ENCODE measurements at places on chromosomes 5 and 9.

GRCh38 chr5:86679529-86679928, 61.8 kb downstream of the COX7C start:
- no peaks in the 10 kb centered on the region for H3K27me3 ChIP-seq
- no peak overlapping the region for H3K4me3 ChIP-seq
- peak; percentile 52 for DNase-seq
- no peaks in the 10 kb centered on the region for H3K36me3 ChIP-seq
- no peaks in the 10 kb centered on the region for H3K4me1 ChIP-seq

GRCh38 chr5:22258139-22258538, 595.0 kb downstream of the CDH12 start:
- H3K4me3 ChIP-seq, result no peak overlapping the region
- H3K36me3 ChIP-seq, result no peaks in the 10 kb centered on the region
- no peaks in the 10 kb centered on the region for H3K4me1 ChIP-seq
- H3K27me3 ChIP-seq, result no peaks in the 10 kb centered on the region
- H3K27ac ChIP-seq, result no peak overlapping the region
- no peak for DNase-seq

- no peaks in the 10 kb centered on the region for H3K27me3 ChIP-seq
- H3K27ac ChIP-seq, result no peak overlapping the region
- no peaks in the 10 kb centered on the region for H3K4me1 ChIP-seq
- no peak overlapping the region for H3K4me3 ChIP-seq
- H3K36me3 ChIP-seq, result no peaks in the 10 kb centered on the region
These were observed 25.2 kb downstream of the SKP2 start for GRCh38 chr5:36177154-36177553.

- no peaks in the 10 kb centered on the region for H3K4me1 ChIP-seq
- no peaks in the 10 kb centered on the region for H3K36me3 ChIP-seq
- no peak overlapping the region for H3K4me3 ChIP-seq
These were observed 399.1 kb downstream of the MAN2A1 start for GRCh38 chr5:110088676-110089436.

GRCh38 chr9:82183181-82183860, 194.7 kb downstream of the SPATA31D1 start:
- no peaks in the 10 kb centered on the region for H3K27me3 ChIP-seq
- no peaks in the 10 kb centered on the region for H3K4me1 ChIP-seq
- H3K4me3 ChIP-seq, result no peak overlapping the region
- H3K36me3 ChIP-seq, result no peaks in the 10 kb centered on the region
- DNase-seq, result no peak

- H3K36me3 ChIP-seq, result no peaks in the 10 kb centered on the region
- no peak overlapping the region for H3K4me3 ChIP-seq
- peaks cover 13% of the 10 kb centered on the region for H3K27me3 ChIP-seq
- no peaks in the 10 kb centered on the region for H3K4me1 ChIP-seq
- DNase-seq, result no peak
These were observed 2.2 kb downstream of the COL23A1 start for GRCh38 chr5:178587763-178588611.

GRCh38 chr9:107612136-107612535, 122.6 kb upstream of the KLF4 start:
- no peaks in the 10 kb centered on the region for H3K36me3 ChIP-seq
- peak; percentile 63 for DNase-seq
- no peaks in the 10 kb centered on the region for H3K27me3 ChIP-seq

DNA sequence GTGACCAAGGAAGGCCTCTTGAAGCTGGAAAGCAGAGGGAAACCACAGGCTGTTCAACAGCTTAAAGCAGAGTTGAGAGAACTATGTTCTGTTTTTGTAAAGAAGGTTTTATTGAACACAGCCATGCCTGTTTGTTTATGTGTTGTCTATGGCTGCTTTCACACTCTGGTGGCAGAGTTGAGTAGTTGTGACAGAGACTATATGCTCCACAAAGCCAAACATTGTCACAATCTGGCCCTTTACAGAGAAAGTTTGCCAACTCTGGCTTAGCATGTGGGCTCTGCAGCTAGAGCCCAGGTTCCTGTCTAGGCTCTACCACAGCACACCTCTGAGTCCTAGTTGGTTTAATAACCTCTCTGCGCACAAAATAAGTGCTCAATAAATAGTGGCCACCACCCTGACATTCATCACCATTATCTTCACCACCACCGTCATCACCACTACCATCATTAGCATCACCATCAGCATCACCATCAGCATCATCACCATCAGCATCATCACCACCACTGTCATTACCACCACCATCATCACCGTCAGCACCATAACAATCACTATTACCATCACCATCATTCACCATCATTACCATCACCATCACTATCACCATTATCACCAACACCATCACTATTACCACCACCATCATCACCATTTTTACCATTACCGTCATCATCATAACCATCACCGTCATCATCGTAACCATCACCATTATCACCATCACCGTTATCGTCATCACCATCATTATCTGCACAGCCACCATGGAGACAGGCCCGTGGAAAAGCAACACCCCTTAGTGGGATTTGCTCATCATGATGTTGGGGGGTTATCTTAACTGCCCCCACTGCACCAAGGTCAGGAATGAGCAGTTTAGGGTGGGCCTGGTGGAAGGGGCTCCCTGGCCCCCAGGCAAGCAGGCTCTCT, 18.3 kb downstream of the AKNA start:
- no peak for DNase-seq
- H3K4me1 ChIP-seq, result peaks cover 68% of the 10 kb centered on the region
- no peak overlapping the region for H3K4me3 ChIP-seq
- H3K27ac ChIP-seq, result peak overlapping the region; percentile 70
- peaks cover 77% of the 10 kb centered on the region for H3K36me3 ChIP-seq

GRCh38 chr5:152534641-152535040, 129.6 kb upstream of the NMUR2 start:
- no peak overlapping the region for H3K27ac ChIP-seq
- H3K36me3 ChIP-seq, result no peaks in the 10 kb centered on the region
- H3K4me3 ChIP-seq, result no peak overlapping the region
- H3K27me3 ChIP-seq, result no peaks in the 10 kb centered on the region
- H3K4me1 ChIP-seq, result no peaks in the 10 kb centered on the region
- DNase-seq, result no peak

DNA sequence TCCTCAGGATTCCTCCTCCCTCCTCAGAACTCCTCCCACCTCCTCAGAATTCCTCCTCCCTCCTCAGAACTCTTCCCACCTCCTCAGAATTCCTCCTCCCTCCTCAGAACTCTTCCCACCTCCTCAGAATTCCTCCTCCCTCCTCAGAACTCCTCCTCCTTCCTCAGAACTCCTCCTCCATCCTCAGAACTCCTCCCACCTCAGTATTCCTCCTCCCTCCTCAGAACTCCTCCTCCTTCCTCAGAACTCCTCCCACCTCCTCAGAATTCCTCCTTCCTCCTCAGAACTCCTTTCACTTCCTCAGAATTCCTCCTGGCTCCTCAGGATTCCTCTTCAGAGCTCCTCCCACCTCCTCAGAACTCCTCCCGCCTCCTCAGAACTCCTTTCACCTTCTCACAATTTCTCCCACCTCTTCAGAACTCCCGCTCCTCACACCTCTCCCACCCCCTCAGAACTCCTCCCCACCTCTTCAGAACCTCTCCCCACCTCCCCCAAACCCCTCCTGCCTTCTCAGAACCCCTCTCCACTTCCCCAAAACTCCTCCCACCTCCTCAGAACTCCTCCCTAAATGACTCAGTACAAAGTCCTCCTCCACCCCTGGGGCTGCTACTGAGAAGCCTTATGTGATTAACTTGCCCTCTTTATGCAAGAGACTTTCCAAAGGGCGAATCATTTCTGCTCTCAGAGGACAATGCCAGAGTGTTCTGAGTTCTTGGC, 23.2 kb downstream of the SLC46A2 start:
- no peaks in the 10 kb centered on the region for H3K36me3 ChIP-seq
- no peak overlapping the region for H3K4me3 ChIP-seq
- H3K27ac ChIP-seq, result peak overlapping the region; percentile 77
- no peak for DNase-seq

- H3K36me3 ChIP-seq, result peaks cover 23% of the 10 kb centered on the region
- no peak for DNase-seq
- no peaks in the 10 kb centered on the region for H3K27me3 ChIP-seq
- no peak overlapping the region for H3K4me3 ChIP-seq
- no peaks in the 10 kb centered on the region for H3K4me1 ChIP-seq
- H3K27ac ChIP-seq, result no peak overlapping the region
These were observed 123.3 kb upstream of the DPYSL3 start for GRCh38 chr5:147633173-147633572.

GRCh38 chr9:21144603-21145002, 3.0 kb upstream of the IFNW1 start:
- H3K36me3 ChIP-seq, result no peaks in the 10 kb centered on the region
- H3K27ac ChIP-seq, result no peak overlapping the region
- no peak overlapping the region for H3K4me3 ChIP-seq
- no peaks in the 10 kb centered on the region for H3K27me3 ChIP-seq

Data from tibial nerve (tissue), 4 donors.